IPS DF 6.9 (cell line): ENCODE measurements at places on chromosomes 12 and 14.

DNA sequence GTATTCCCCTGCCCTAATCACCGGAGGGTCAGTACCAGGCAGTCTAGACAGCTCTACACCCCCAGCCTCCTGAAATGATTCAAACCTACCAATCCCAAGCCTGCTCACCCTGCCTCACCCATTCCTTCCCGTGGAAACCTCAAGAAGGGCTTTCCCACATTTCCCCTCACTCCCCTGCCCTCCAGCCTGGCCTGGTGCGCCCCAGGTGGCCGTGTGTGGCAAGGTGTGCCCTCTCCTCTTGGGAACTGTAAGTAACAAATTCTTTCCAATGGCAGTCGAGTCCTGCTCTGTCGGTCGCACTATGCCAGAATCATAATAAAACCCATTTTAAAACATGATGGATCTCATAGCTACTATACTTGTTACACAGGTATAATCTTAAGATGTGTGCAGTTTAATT is 13.9 kb upstream of the DEGS2 start:
- no peak overlapping the region for H3K4me3 ChIP-seq
- no peaks in the 10 kb centered on the region for H3K36me3 ChIP-seq
- H3K27ac ChIP-seq = no peak overlapping the region
- no peaks in the 10 kb centered on the region for H3K27me3 ChIP-seq

DNA sequence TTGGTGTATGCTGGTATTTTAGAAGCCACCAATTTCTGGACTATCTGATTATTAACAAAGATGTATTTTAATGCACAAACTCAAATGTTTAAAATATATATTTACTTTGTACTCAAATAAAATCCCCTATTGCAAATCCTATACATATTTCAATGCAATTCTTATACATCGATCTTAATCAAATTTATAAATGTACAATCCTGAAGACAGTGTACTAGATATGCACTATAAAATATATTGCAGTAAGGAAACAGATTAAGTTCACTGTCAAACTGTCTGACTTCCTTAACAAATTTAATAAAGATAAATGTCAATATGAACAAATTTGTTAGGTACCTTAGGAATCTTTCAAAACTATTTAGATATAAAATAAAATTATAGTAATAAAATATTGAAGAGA is 43.9 kb downstream of the FOXA1 start:
- H3K27ac ChIP-seq = no peak overlapping the region
- no peaks in the 10 kb centered on the region for H3K4me1 ChIP-seq
- H3K4me3 ChIP-seq = no peak overlapping the region
- no peaks in the 10 kb centered on the region for H3K36me3 ChIP-seq

GRCh38 chr12:32183650-32184049 is 77.0 kb downstream of the BICD1 start:
- no peak for DNase-seq
- H3K4me3 ChIP-seq = no peak overlapping the region
- no peaks in the 10 kb centered on the region; the same call in 1 of the 2 replicates for H3K4me1 ChIP-seq
- no peak overlapping the region for H3K27ac ChIP-seq
- H3K27me3 ChIP-seq = no peaks in the 10 kb centered on the region

DNA sequence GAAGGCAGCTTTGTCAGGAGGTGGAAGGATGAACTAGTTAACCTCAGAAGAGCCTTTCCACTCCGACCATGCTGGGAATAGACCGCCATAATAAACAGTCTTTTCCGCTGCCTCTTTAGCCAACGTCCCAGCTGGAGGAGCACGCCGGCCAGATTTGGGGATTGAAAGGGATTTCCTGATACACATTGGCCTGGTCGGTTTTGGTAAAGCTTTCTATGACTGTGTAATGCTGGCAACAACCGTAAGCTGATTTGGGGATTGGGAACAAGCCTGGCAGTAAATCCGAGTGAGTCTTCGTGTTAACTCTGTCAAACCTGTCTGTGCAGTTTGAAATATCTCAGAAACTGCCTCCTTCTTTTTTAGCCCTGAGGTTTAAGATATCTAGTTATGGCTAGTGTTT is 87.0 kb downstream of the DAD1 start:
- no peak overlapping the region for H3K27ac ChIP-seq
- DNase-seq = no peak
- no peaks in the 10 kb centered on the region for H3K36me3 ChIP-seq
- no peaks in the 10 kb centered on the region for H3K27me3 ChIP-seq
- no peaks in the 10 kb centered on the region for H3K4me1 ChIP-seq

GRCh38 chr12:33440477-33440876 is 858 bp upstream of the SYT10 start:
- no peak overlapping the region for H3K4me3 ChIP-seq
- H3K27ac ChIP-seq = no peak overlapping the region
- no peak for DNase-seq
- peaks cover 11% of the 10 kb centered on the region; the same call in 1 of the 2 replicates for H3K27me3 ChIP-seq
- no peaks in the 10 kb centered on the region for H3K36me3 ChIP-seq

DNA sequence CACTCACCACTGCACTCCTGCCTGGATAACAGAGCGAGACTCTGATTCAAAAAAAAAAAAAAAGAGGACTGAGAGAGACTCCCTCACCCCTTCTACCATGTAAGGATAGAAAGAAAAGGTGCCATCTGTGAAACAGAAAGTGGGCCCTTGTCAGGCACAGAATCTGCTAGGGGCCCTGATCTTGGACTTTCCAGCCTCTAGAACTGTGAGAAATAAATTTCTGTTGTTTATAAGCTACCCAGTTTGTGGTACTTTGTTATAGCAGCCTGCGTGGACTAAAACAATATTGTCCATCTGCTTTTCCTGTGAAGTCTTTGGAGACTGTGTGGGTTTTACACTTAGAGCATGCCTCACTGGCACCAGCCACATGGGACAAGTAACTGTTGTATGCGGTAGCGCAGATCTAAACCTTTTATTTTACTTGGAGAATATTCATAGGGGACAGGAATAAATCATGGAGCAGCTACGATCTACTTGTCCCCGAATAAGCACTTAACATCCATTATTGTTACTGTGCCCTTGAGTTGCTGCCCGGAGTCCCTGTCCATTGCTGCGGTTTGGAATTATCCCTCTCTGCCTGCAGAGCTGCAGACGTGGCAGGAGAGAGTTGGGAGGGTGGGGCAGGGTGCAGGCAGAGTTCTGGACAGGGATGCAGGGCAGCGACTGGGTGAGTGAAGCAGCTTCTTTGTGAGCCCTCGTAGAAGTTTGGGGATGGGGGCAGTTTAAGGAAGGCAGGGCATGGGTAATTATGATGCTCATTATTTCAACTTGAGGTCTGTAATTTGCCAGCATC is 52.4 kb upstream of the STON2 start:
- peaks cover 8% of the 10 kb centered on the region for H3K4me1 ChIP-seq
- H3K36me3 ChIP-seq = no peaks in the 10 kb centered on the region
- H3K27ac ChIP-seq = no peak overlapping the region

- no peak for DNase-seq
- H3K4me1 ChIP-seq = 0 out of 2 replicates have a peak, but pooled peaks cover 1% of the 10 kb centered on the region
- no peak overlapping the region for H3K27ac ChIP-seq
- H3K27me3 ChIP-seq = no peaks in the 10 kb centered on the region
- no peak overlapping the region for H3K4me3 ChIP-seq
- no peaks in the 10 kb centered on the region for H3K36me3 ChIP-seq
These were observed 42.9 kb downstream of the WNK1 start for GRCh38 chr12:795305-795704.
